Mucosa of descending colon (tissue), 3 donors: ENCODE measurements at places on chromosomes 12 and 14.

- no peak for DNase-seq
Measured at GRCh38 chr14:95254288-95254687, 65.4 kb downstream of the CLMN start.

DNA sequence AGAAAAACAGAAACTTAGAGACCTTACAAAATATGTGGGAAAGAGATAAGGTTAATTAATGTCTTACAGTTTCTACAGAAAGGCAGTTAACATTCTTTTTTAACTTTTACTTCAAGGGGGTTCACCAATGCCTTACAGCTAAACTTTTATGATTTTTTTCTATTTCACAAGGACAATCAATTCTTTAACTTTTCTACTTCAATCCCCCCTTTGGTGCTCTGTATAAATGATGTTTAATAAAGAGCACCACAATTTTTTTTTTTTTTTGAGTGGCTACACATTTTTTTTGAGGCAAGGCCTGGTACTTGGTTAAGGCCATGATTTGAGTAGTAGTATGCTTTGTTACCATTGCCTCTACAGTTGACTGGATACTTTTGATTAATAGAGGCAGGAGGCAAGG is 279.6 kb downstream of the PRKD1 start:
- no peak for DNase-seq

DNA sequence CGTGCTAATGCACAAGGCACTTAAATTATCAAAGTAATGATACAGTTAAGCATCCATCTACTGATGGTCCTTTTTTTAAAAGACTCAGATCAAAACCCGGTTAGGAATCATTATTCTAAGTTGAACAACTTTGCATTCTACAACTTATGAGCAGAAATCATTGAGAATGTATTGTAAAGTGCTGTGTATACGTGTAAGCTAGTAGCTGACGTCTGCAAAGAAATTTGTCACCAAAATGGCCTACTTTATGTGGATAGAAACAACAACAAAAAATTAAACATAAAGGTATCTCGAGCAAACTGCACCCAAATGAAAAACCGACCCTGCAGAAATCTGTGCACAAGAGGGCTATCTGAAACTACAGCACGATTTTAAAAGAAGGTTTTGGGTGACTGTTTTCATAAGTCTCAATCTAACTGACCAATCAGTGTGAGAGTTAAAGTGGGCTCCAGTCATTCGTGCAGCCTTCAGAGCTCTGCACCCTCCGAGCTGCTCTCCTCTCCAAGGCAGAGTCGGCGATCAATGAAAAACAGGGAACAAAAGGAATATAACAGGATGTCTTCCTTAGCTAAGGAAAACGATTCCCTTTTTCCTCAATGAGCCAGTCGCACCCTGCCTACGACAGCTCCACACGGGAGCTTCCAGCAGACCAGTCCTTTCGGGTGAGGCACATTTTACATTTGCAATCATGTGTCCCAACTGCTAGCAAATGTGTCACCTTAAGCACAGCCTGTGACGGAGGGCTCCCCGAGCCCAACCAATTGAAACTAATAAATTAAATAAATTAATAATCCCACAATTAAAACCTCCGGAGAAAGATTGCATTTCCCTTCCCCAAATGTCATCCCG is 200.7 kb upstream of the FOXN3 start:
- no peak for DNase-seq

GRCh38 chr14:63896278-63896720 is 43.5 kb downstream of the SYNE2 start:
- DNase-seq = no peak

- DNase-seq = no peak
Measured at GRCh38 chr14:69043596-69044260, 64.6 kb upstream of the ACTN1 start.

- DNase-seq = no peak
Measured at GRCh38 chr14:71481021-71481654, 451.1 kb upstream of the RGS6 start.

- no peak for DNase-seq
Measured at GRCh38 chr12:87779016-87779415, 250.2 kb downstream of the C12orf50 start.

- DNase-seq = no peak
Measured at GRCh38 chr12:124901003-124901402, 13.4 kb downstream of the UBC start.

DNA sequence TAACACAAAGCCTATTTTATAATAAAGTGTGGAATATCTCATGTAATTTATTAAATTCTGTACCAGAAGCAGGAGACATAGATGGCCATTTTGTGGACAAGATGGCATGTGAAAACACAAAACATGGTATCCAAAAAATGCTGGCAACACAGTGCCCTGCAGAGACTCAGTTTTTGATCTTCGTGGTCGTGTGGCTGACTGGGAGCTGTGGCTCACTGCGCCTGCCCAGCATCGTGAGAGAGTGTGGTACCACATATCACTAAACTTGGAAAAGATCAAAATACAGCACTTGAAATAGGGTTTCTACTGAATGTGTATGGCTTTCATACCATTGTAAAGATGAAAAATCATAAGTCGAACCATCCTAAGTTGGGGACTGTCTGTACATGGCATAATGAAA is 43.0 kb upstream of the MANSC4 start:
- no peak for DNase-seq

DNA sequence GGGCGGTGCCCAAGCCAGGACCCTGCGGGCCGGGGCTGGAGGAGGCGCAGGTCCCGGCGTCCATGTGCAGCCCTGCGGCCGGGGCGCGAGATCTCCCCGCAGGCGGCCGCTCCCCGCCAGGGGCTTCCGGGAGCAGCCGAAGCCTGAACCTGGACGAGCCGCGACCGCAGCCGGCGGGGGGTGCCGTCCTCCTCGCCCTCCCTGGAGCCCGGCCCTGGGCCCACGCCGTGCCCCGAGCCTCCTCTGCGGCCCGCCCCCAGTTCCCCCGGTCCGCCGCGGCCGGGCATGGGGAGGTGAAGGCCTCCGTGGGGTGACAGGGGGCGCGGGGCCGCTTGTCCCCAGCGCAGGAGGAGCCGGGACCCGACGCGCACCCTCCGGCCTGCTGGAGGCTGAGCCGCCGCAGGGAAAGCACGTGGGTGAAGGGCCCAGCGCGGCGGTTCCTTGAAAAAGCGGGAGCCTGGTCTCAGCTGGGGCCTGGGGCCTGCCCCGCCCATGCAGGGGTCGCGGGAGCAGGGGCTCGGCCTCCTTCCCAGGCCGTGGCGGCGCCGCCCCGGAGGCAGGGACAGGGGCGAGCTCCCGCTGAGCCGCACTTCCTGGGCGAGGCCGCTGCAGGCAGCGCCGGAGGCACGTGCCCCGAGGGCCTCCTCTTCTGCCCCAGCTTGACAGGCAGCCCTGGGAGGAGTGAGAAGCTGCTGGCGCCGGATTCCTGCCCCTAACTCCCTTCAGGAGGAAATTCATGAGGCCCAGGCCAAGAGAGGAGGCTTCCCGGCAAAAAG is 55.6 kb upstream of the PPP2R5C start:
- DNase-seq = peak; percentile 54

- DNase-seq = no peak
Measured at GRCh38 chr14:88380405-88380804, 5.1 kb upstream of the SPATA7 start.

DNA sequence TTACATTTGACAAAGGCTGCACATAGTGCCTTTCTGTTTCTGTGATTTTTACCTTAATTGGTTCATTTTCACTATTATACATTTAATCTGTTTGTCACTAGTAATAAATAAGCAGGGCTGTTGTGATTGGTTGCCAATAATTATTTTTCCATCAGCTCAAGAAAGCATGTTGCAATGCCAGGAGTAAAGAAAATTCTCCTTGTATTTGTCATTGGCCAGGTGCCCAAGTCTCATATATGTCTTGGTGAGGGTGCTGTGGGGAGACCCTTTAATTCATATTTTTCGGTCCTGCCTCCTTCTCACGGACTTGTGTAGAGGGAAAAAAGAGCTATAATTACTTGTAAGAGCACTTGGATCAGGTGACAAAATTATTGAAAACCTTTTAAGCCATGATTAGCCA is 108.0 kb downstream of the KITLG start:
- DNase-seq = no peak

DNA sequence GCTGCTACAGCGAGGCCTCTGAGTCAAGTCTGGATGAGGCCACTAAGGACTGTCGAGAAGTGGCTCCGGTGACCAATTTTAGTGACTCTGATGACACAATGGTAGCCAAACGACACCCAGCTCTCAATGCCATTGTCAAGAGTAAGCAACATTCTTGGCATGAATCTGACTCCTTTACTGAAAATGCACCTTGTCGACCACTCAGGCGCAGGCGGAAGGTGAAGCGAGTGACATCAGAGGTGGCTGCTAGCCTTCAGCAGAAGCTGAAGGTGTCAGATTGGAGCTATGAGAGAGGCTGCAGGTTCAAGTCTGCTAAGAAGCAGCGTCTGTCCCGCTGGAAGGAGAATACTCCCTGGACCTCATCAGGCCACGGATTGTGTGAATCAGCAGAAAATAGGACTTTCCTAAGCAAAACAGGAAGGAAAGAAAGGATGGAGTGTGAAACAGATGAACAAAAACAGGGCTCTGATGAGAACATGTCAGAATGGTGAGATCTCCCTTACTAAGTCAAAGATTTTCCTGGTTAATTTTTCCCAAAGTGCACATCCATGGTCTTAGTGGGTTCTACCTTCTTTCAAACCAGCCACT is 2.9 kb downstream of the GPATCH2L start:
- DNase-seq = no peak

DNA sequence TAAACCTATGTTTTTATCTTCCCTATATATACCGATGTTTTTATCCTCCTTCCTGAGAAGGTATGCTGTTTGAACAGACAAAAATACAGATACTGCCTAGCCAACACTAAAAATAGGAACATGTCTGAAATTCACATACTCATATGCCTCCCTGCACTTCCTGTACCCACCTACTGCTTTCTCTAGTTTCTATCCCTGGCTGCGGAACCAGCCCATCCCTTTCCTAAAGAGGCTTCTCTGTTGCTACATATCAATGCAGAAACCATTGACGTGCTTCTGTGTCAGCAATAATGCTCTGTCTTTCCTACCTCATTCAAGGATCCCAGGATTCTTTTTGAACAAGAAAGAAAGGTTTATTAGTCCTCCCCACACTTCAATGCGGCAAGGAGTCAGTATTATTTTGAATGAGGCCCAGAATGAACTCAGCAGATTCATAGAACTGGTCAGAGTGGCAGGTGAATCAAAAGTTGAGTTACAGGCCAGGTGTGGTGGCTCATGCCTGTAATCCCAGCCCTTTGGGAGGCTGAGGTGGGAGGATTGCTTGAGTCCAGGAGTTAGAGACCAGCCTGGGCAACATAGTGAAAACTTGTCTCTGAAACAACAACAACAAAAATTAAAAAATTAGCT is 67.8 kb upstream of the NAP1L1 start:
- no peak for DNase-seq

DNA sequence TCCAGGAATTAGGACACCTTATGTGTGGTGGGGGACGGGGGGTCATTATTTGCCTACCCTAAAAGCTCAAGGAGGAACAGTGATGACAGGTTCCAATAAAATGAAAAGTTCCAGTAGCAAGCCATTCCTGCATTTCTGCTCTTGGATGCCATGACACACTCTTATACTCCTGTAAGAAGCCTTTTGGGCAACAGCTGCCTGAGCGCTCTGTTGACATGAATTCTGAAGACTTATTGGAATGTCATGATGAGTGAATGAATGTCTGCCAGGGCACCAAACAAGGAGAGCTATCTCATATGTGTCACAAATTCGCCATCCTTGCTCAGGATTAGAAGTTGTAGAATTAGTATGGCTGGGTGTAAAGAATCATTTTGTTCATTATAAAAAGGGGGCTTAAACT is 36.3 kb downstream of the PTGER2 start:
- DNase-seq = no peak

GRCh38 chr14:100824091-100824551 is 1.8 kb upstream of the MEG3 start:
- no peak for DNase-seq

DNA sequence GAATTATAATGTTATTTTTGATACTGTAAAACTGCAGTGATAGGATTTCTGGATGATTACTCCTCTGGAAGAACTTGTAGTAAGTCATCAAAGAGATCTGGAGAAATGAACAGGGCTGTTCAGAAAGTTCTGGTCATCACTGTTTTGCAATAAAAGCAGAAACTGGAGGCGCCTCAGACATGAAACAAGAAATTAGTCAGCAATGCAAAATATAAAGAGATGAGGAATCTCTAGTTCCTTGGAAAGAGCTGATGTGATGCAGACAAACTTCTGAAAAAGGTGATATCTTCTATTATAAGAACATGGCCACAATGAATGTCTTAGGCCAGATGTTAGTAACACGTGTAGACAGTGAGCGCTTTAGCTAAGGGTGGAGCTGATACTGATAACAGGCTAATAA is 9.5 kb downstream of the ACIN1 start:
- DNase-seq = no peak

GRCh38 chr14:68966872-68967301 is 12.2 kb downstream of the ACTN1 start:
- peak; percentile 15 for DNase-seq

GRCh38 chr12:97229004-97229403 is 233.6 kb upstream of the RMST start:
- DNase-seq = no peak

GRCh38 chr12:120412421-120412820 is 25.5 kb upstream of the COX6A1 start:
- no peak for DNase-seq

DNA sequence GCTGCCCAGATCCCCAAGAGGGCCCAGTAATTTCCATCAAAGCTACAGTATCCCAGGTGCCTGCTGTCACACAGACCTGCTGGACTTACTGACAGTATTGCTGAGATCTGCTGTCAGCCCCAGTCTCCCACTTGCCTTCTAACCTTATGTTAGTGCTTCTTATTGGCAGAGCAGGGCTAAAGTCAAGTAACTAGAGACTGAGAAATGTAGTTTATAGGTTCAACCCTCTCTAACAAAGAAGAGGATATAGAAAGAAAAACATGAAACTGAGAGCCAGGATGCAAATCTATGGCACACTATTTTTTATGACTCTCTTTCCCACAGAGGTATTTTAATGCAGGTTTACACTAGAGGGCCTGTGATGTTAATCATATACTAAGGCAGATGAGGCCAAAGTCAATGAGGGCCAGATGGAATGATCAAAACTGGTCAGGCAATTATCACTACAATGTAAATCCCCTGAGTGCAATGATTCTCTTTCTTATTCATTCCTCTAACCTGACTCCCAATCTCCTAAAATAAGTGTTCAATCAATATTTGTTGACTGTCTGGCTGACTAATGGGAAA is 781.9 kb downstream of the VRK1 start:
- DNase-seq = no peak

DNA sequence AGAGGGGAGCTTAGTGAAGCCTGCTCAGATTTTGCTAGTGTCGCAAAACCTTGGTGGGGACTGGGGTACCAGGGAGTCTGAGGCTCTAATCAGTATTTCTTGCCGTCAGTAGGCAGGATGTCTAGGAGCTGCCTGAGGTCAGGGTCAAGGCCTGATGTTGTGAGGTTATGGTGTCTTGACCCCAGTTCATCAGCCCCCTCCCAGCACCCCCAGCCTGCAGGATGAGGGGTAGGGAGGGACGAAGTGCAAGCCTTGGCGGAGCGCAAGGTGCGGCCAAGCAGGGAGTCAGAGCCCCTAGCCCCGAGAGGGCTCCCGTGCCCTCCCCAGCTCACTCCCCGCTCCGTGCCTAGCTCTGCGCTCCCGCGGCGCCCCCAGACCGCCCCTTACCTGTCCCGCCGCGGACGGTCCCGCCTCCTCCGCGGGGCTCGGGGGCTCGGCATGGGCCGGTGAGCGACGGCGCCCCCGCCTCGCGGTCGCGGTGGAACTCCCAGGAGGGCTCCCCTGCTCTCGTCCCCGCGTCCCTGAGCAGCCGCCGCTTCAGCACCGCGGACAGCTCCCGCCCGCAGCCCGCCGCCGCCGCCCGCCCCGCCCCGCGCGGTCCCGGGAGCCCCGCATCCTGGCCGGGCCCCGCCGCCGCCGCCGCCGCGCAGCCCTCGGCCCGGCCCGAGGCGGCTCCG is 347 bp downstream of the SYNDIG1L start:
- no peak for DNase-seq

- no peak for DNase-seq
Measured at GRCh38 chr14:54314365-54315104, 82.3 kb upstream of the CDKN3 start.
